ENCODE measurements at places on chromosomes 11 and 22.

GRCh38 chr11:96614846-96615245 is 225.0 kb downstream of the JRKL start:
- DNase-seq = no peak

DNA sequence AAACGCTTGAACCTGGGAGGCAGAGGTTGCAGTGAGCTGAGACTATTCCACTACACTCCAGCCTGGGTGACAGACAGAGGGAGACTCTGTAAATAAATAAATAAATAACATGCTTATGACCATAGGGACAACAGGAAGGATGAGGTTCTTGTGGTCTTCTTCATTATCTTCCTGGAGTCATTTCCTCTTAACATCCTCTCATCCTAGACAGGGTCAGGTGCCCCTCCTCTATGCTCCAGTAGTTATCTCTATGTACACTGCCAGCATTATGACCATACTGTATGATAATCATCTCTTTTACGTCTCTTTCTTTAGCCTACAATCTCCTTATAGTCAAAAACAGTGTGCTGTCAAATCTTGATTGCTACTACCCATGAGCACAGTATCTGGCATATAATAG is 17.7 kb downstream of the RAB30 start:
- DNase-seq = no peak

GRCh38 chr11:121755191-121755590 is 302.4 kb upstream of the SORL1-AS1 start:
- DNase-seq = no peak

DNA sequence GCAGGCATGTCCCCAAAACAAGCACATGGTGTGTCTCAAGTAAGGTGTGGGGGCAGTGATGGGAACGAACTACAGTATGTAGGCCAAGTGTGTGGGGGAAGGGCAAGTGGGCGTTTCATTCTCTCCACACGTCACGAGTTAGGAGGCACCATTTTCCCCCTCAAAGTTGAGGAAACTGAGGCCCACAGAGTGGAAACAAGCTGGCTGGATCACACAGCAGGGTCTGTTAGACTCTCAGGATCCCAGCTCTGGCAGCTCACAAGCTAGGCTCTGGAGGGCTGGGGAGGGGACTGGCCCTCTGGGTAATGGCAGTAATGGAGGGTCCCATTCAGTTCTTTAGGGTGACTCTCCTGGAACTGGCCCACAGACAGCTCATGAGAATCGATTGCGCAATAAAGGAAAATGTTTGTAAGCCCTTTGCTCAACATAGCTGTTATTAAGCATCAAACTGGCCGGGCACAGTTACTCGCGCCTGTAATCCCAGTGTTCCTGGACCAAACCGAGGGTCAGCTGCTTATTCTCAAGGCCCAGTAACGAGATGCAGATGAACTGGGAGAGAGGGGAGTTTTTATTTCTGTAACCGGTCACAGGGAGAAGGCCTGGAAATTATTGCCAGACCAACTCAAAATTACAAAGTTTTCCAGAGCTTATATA is 24.1 kb upstream of the TUB start:
- peak; percentile 49 for DNase-seq

DNA sequence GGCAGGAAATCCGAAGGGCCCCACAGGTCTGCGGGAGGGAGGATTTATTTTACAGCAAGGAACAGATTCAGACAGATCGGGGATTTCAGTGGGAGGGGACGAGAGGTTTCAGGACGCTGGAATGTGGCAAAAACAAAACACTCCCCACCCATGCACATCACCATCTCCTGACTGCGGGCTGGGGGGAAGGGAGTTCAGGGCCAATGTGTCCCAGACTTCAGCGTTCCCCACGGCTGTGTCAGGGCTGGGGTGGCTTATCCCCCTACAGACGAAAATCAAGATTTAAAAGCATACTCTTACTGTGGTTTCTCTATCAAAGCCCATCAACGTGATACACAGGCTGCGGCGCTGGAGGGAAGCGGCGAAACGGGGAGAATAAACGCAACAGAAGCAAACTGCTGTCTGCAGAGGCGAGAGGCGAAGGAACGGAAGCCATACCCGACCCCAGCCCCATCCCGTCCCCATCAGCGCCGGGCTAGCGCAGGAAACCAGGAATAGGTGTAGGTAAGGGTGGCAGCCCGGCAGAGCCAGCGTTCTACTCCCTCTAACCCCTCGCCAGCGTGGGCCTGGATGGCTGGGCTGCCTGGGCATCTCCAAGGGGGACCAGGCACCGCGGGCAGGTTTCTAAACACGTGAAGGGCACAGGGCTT is 2.7 kb downstream of the TENM4 start:
- no peak for DNase-seq

GRCh38 chr11:62419314-62419929 is 589 bp downstream of the SCGB1A1 start:
- no peak for DNase-seq

DNA sequence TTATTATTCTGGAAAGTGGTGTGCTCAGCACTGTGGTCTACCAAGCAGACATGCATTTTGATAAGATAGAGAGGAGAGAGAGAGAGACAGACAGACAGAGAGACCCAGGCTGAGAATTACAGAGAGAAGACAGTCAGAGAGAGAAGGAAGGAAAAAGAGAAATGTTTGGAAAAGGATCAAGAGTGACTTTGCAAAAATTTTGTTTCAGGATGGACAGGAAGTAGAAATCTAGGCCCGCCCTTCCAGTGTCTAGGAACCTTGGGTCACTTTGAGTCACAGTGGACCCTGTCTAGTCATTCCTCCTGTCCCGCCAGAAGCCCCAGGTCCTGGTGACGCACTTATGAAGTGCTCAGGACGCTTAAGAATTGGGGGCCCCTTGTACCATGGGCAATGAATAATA is 166.7 kb downstream of the ST3GAL4 start:
- no peak for DNase-seq

DNA sequence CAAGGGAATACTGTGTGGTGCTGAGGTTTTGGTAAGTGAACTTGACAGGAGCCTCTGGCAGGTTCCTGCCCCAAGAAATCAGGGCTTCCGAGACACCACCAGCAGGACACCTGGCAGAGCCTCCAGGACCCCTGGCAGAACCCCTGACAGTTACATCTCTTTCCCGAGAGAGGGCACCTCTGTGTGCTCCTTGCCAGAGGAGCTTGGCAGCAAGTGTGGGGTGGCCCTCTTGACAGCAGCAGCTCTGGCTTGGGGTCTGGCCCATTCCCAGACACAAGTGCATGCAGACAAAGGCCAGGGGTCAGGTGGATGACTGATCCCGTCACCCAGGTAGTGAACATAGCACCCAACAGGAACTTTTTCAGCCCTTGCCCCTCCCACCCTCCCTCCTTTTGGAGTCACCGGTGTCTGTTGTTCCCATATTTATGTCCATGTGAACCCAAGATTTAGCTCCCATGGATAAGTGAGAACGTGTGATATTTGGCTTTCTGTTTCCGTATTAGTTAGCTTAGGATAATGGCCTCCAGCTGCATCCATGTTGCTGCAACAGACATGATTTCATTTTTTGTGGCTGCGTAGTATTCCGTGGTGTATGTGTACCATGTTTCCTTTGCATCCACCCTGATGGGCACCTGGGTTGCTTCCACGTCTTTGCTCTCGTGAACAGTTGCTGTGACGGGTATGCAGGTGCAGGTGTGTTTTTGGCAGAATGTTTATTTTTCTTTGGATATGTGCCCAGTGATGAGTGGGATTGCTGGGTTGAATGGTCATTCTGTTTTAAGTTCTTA is 21.2 kb upstream of the OSBPL5 start:
- DNase-seq = no peak

- no peak for DNase-seq
Observed at GRCh38 chr11:10969387-10969786, 111.5 kb upstream of the ZBED5 start.

- DNase-seq = no peak
Observed at GRCh38 chr22:17305076-17305475, 64.2 kb upstream of the CECR2 start.

DNA sequence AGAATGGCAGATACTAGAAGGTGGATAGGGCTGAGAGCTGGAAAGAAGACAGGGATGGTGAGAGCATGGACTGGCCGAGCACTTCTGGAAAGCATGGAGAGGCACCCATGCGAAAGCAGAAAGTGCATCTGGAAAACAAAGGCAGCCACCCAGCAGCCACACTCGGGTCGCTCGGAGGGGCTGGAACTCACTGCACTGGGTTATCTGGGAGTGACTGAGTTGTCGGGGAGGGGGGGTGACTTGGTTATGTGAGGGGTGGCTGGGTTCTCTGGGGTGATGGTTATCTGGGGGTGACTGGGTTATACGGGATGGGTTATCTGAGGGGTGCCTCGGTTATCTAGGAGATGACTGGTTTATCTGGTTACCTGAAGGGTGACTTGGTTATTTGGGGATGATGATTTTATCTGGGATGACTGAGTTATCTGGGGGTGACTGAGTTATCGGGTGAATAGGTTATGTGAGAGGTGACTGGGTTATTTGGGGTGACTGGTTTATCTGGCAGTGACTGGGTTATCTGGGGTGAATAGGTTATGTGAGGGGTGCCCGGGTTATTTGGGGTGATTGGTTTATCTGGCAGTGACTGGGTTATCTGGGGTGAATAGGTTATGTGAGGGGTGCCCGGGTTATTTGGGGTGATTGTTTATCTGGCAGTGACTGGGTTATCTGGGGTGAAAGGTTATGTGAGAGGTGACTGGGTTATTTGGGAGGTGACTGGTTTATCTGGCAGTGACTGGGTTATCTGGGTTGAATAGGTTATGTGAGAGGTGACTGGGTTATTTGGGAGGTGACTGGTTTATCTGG is 2.6 kb upstream of the PANX2 start:
- DNase-seq = no peak

GRCh38 chr11:86678296-86678695 is 5.9 kb upstream of the ME3 start:
- no peak for DNase-seq

Data from GM04503 (cell line).